ENCODE measurements at places on chromosomes 11 and 22. TPM values are rescaled to one million over a fixed set of nuclear protein-coding genes. Genes with fewer than 3 reads are reported as not detected.

DNA sequence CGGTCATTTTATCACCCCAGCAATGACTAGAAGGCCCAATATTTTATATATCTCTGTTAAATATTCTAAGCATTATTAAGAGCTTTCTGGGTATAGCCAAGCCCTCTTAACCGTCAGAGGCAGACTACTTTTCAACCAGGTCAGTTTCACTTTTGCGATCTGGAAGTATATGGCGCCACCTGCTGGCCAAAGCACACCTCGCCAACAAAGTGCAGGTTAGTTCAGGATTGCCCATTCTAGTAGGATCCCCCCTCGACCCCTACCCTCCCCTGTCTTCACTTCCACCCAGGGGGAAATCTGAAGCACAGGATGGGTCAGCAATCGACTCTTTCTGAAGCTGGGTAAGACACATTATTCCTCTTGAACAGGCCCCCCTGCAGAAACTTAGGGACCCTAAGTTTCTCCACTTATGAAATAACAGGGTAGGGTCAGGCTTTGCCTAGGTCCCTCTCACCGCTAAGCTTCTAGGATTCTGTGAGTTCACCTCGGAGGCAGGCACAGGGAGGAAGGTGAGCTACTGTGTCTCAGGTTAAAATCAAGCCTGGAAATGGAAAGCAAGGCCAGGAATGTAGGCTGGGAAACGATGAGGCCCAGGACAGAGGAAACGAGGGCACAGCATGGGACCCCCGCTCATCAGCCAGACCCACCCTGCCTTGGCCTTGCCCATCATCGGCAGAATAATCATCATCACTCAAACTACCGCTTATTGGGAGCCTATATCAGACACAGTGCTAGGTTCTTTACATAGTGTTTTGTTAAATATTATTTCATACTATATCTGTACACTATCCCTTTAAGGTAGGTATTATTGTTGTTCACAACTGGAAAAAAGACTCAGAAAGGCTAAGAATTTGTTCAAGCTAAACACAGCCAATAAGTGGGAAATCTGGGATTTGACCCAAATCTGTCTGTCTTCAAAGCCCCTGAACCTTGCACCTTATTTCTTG is 35.6 kb downstream of the KCNJ1 start:
- DNase-seq: peak; percentile 56

GRCh38 chr22:25193548-25193947 is 6.1 kb upstream of the CRYBB3 start:
- no peak for DNase-seq

GRCh38 chr22:36763576-36763975 is 12.3 kb downstream of the IFT27 start:
- no peak for DNase-seq

RIC3 gene
- total RNA-seq: 1.1 TPM

All from A172 (cell line).